ENCODE measurements at places on chromosomes 5 and 9.

DNA sequence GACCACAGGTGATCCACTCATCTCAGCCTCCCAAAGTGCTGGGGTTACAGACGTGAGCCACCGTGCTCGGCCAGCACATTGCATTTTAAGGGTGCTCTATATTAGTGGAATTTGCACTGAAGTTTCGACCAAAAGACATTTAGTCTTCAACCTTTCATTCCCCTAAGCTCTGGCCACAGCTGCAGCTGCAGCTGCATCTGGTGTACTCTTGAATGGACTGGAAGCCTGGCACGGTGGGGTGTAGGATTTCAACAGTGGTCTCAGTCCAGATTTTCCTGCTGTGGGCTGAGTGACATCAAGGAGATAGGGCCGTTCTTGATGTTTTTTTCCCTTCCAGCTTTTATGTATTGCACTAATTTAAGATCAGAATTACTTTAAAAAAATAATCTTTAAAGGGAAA lies 255.2 kb downstream of the PDZD2 start:
- no peak for DNase-seq

- DNase-seq, result peak; percentile 74
Measured at GRCh38 chr5:10856683-10857337, 95.8 kb upstream of the DAP start.

DNA sequence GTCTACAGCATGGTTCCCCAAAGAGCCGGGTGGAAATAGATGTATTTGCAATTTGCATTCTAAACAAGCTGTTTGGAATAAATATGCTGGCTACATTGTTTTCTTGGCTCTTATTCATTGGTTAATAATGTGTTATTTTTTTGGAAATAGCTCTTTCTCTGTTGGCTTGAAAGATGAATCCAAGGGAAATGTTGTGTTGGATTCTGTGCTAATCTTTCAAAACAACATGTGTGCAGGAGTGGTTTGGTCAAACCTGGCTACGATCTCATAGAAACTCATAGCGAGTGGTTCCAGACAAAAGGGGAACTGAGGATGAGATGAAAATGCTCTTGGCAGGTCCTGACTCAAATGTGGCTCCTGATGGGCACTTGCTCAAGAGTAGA lies 63.7 kb upstream of the CXCL14 start:
- no peak for DNase-seq

DNA sequence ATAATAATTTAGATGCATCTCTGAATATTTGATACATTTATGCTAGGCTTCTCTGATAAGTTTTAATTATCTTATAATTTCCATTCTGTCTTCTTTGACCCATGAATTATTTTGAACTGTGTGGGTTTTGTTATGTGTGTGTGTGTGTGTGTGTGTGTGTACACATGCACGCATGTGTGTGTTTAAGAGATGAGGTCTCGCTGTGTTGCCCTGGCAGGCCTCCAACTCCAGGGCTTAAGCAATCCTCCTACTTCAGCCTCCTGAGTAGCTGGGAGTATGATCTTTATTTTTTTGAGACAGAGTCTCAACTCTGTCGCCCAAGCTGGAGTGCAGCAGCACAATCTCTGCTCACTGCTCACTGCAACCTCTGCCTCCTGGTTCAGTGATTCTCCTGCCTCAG lies 75.4 kb downstream of the NDUFAF2 start:
- DNase-seq, result no peak

- no peak for DNase-seq
Measured at GRCh38 chr5:126967808-126968466, 62.4 kb downstream of the MARCHF3 start.

- no peak for DNase-seq
Measured at GRCh38 chr5:56520986-56521730, 288.0 kb upstream of the ANKRD55 start.

- no peak for DNase-seq
Measured at GRCh38 chr5:72440207-72440638, 67.0 kb downstream of the ZNF366 start.

- no peak for DNase-seq
Measured at GRCh38 chr5:35819668-35820067, 37.0 kb upstream of the IL7R start.

GRCh38 chr9:120344230-120344629 lies 235.7 kb downstream of the CDK5RAP2 start:
- no peak for DNase-seq

GRCh38 chr9:518540-518939 lies 303.9 kb downstream of the DOCK8 start:
- DNase-seq, result no peak

- no peak for DNase-seq
Measured at GRCh38 chr9:108562176-108562575, 293.6 kb downstream of the ACTL7B start.

DNA sequence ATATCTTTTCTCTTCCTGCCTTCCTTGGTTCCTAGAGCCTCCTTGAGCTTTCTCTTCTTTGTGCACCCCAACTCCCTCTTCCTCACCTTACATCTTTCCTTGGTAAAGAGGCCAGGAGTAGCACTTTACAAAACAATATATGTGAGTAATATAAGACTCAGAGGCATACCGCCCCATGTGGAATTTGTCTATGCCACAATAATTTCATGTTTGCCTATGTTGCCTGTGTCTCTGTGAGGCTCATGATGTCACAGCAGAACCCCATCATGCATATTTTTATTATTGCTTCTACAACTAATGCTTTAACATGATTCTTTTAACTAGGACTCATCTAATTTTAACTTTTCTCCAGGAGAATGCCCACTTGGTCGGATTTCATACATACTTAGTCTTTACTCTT lies 15.0 kb upstream of the LVRN start:
- DNase-seq, result no peak

GRCh38 chr9:133634081-133634691 lies 2.0 kb upstream of the DBH start:
- no peak for DNase-seq

- no peak for DNase-seq
Measured at GRCh38 chr5:66558560-66558959, 37.6 kb upstream of the MAST4 start.

GRCh38 chr5:179873588-179874110 lies 15.0 kb upstream of the MRNIP start:
- peak; percentile 18 for DNase-seq

- DNase-seq, result no peak
Measured at GRCh38 chr9:19441730-19442129, 32.9 kb downstream of the ACER2 start.

DNA sequence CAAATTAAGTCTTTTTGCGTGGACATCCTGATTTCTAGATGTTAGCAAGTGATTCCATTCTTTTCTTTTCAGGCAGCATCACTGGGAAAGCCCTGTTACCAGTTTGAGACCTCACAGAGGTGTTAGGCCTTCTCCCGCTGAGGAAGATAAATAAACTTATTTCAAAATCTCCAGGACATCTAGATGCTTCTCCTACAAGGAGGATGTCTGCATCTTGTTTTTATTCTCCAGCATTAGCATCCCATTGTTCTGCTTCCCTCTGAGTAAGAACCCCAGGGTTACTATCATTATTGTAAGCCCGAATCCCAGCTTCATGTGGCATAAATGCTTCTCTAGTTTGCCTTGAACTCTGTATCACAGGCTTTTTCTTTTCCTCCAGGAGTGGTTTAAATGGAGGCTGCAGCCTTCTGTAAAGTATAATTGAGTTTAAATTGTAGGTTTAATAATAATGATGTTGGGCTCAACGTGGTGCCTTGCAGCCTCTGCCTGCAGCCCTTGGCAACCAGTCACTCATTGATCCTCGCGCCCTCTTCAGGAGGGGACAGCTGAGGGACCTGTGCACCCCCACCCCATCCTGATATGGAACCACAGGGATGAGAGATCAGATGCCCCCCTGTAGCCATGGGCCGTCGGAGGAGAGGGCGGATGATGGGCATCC lies 114.9 kb downstream of the PDZD2 start:
- DNase-seq, result no peak
